Left lung (tissue), 14 donors: ENCODE measurements at places on chromosomes 3 and 15.

DNA sequence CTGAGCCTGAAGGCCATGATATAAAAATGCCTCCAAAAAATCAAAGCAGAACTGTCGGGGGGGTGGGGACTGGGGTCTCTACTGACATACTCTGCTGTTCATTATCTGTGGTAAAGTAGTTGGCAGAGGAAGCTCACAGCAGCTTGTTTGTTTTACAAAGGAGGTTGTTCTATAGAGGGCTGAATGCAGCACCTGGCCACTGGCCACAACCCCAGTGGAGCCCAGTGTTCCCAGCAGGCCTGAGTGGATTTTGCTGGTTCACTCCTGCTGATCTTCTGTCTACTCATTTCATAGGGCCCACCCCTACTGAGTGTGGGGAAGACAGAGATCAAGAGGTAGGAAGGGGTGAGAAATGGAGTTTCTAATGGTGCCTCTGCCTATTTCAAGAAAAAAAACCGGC is 125.5 kb downstream of the DIPK2A start:
- no peak for DNase-seq

GRCh38 chr15:69723404-69724096 is 270.9 kb downstream of the RPLP1 start:
- DNase-seq = no peak

GRCh38 chr3:188113756-188114155 is 40.2 kb upstream of the LPP start:
- no peak for DNase-seq

DNA sequence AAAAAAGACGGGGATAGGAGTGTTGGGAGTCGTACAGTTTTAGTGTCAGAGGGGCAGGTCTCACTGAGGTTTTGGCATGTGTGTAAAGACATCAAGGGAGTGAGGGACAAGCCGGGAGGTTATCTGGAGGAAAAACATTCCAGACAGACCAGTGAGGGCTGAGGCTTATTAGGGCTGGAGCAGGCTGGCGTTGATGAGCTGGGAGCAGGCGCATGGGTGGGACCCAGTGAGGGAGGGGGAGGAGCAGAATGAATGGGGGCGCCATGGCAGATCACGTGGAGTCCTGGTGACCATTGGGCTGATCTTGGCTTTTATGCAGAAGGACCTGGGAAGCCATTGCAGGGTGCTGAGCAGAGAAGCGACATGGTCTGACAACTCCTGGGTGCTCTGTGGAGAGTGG is 180.2 kb downstream of the SLCO3A1 start:
- no peak for DNase-seq

DNA sequence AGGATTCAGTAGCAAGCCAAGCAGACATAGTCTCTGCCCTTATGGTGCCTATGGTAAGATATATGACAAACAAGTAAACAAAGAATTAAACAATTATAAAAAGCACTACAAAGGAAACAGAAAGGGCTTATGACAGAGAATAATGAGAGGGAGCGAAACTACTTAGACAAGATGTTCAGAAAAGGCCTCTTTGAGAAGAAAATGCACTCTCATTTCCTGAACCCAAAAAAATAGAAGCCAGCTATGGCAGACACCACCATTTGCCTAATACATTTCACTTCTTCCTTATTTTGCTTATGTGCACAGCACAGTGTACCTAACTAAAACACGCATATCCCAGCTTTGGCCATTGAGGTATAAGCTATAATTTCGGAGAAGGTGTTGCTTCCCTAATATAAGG is 465.5 kb upstream of the PPP2R3A start:
- DNase-seq = no peak

DNA sequence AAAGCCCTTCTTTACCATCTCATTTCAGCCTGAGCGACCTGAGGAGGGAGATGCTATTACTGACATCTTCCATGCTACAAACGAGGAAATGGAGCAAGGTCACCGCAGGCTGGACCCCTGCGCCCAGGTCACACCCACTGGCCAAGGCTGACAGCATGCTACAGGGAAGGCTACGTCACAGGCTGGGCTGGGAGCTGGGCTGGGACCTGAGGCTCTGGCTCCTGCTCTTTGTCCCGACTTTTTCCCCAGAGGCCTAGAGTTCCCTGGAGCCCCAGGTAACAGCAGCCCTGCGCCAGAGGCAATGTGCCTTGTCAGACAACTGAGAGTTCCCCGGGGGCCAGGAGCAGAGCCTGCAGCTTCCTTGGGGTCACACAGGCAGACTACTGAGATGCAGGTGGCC is 87.2 kb downstream of the IQSEC1 start:
- no peak for DNase-seq

DNA sequence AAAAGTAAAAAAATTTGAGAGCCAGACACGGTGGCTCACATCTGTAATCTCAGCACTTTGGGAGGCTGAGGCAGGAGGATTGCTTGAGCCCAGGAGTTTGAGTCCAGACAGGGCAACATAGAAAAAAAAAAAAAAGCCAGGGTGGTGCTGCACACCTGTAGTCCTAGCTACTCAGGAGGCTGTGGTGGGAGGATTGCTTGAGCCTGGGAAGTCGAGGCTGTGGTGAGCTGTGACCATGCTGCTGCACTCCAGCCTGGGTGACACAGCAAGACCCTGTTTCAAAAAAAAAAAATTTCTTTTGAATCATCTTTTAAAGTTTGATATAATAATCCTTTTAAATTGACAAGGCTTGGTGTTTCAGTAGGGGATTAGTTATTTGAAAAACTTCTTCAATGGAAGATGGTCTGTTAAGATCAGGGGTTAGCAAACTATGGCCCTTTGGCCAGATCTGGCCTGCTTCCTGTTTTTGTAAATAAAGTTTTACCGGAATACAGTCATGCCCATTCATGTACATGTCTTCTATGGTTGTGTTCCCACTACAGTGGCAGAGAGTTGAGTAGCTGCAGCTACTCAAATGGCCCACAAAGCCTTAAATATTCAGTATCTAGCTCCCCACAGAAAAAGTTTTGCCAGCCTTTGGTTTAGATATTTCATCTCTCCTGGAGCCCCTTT is 28.9 kb downstream of the CDAN1 start:
- no peak for DNase-seq
